ENCODE measurements at places on chromosomes 4 and X.
A peak's percentile ranks its signal among the peaks of the same experiment; 100 is the strongest.

DNA sequence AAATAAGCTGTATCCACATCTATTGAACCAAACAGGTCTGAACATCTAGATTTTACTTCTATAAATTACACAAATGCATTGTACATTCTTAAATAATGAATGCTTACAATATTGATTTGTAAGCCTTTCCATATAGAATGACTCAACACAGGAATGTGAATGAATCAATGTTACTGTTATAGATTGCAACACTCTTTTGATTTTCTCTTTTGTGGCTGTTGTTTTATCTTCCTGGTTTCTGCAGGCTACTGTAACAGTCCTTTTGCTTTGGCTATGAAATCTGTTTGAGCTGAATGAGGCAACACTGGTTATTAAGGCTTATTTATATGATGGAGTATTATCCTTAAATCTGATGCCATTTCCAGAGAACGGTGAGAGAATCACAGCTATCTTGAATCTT is 49.5 kb downstream of the GPR50 start:
- no peak for DNase-seq

GRCh38 chr4:56653461-56654237 is 27.4 kb downstream of the HOPX start:
- DNase-seq, result peak; percentile 9

GRCh38 chr4:139725236-139725635 is 59.6 kb downstream of the MGST2 start:
- DNase-seq, result no peak

DNA sequence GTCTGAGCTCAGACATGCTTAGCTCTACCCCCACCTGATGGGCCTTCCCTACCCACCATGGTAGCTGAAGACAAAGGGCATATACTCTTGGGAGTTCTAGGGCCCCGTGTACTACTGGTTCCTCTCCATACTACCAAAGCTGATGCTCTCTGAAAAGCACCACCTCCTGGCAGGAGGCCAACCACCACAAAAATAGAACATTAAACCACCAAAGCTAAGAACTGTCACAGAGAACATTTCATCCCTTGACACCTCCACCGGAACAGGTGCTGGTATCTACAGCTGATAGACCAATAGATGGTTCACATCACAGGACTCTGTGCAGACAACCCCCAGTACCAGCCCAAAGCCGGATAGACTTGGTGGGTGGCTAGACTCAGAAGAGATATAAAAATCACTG is 13.4 kb downstream of the EDA2R start:
- DNase-seq, result no peak

DNA sequence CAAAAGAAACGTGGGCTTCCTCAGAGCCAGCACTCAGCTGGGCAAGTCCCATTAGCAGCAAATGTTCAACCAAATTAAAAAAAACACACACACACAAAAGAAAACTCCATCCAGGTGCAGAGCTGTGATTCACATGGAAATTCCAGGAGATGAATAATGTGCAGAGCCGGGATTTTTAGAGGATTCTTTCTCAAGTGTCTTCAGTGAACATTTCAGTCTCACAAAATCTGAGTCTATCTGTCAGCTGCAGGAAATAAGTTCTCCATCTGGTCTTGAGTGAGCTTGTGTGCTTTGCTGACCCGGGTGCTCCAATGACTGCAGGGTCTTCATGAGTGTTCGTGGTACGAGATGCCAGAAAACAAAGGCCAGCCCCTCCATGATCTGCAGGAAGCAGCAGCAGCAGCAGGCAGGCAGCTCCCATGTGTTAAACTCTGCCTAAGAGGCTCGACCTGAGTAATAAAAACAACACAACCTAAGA is 44.3 kb downstream of the RASGEF1B start:
- DNase-seq, result peak; percentile 65

DNA sequence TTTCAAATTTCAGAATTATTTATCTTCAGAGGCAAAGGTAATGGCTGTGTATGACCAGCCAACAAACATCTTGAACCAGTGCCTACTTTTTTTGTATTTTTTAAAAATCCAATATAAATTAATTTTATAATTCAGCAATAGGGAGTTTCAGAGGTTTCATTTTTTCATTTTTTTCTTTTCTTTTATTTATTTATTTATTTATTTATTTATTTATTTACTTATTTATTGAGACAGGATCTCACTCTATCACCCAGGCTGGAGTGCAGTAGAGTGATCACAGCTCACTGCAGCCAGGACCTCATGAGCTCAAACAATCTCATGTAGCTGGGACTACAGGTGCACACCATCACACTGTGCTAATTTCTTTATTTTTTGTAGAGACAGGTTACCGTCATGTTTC is 250.5 kb downstream of the TMEM47 start:
- no peak for DNase-seq

GRCh38 chr4:113584407-113585150 is 177.0 kb downstream of the CAMK2D start:
- DNase-seq, result peak; percentile 65

- DNase-seq, result peak; percentile 88
Measured at GRCh38 chr4:75995727-75996126, 5.0 kb upstream of the SDAD1 start.

DNA sequence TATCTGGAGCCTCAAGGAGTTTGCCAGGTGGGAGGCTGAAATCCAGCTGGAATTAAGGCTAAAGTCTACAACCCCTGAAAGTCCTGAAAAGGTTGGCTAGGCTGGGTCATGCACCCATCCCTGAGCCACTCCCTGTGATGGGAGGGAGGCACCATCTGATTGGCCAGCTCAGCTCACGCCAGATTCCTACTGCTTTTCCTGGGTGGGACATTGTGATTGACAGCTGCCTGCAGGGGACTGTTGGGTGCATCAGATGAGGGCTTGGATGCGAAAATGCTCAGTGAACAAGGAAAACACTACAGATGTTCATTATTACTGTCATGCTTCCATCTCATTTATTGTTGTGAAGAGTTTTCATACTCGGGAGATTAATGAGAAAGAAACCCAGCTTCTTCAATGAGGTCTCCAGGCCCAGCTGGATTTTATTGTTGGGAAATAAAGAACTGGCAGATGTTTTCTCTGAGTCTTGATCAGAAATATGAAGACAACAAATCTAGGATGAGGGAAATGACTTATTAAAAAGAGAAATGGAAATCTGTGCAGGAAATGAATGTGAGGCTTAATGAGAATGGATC is 185.9 kb downstream of the STK32B start:
- peak; percentile 16 for DNase-seq

- DNase-seq, result no peak
Measured at GRCh38 chr4:176762661-176763308, 29.9 kb downstream of the VEGFC start.

- no peak for DNase-seq
Measured at GRCh38 chr4:122053186-122053585, 98.9 kb upstream of the BLTP1 start.

Measured in GM23338 (cell line).